Stimulated activated CD8-positive, alpha-beta memory T cell treated with anti-CD3 and anti-CD28 coated beads, Interleukin-4, amount 100 ng/mL, for 1 hour (primary cell): ENCODE measurements at places on chromosomes 6 and 20.

- DNase-seq, result no peak
These were observed 12.6 kb upstream of the CARMIL1 start for GRCh38 chr6:25266456-25267100.

GRCh38 chr6:15763837-15764236, 101.0 kb upstream of the DTNBP1 start:
- DNase-seq, result no peak

GRCh38 chr6:92582211-92582610, 837.1 kb downstream of the EPHA7 start:
- DNase-seq, result no peak

DNA sequence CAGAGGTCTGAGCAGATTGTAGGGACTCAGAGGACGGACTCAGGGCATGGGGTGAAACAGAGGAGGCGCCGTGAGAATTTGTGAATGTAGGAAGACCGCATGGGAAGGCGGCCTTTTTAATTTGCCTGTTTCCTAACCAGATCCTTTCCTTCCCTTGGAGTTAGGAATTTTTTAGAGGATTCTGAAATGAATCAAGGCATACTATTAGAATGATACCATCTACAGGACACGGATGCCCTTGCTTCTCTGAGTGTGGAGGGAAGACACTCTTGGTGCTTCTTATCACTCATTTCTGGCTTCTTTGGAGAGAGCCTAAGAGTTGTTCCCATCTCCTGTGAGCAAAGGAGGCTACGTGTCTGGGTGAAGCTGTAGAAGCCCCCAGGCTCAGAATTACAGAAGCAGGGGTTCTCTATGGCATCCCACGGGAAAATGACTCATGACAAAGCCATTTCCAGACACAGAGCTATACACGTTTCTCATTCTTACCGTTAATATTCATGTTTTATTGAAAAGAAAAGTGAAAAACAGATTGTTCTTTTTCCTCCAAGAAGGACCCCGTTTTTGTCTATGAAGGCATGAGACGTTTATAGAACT, 148.5 kb downstream of the EDN3 start:
- DNase-seq, result no peak

- no peak for DNase-seq
These were observed 38.5 kb upstream of the VSX1 start for GRCh38 chr20:25120457-25120856.

DNA sequence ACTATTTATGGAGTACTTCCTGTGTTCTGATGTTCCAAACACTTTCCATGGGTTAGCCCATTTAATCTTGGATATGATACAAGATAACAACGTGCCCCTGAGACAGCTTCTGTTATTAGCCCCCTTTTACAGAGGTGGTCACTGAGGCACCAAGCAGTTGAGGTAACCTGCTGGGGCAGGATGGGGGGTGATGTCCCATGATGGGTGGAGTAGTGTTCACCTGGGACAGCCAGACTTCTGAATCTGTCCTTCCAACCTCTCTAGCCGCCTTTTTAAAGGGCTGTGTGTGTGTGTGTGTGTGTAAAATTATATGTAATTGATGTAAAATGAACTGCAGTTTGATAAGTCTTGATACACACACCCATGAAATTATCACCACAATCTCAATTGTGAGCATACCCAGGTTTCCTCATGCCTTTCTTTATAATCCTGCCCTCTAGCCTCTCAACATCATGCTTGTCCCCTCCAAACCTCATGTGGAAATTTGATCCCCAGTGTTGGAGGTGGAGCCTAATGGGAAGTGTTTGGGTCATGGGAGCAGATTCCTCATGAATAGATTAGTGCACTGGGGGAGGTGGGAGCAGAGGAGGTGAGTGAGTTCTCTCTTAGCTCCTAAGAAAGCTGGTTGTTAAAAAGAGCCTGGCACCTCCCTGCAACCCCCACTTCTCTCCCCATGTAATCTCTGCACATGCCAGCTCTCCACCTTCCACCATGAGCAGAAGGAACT, 39.2 kb downstream of the PLAGL2 start:
- DNase-seq, result no peak

DNA sequence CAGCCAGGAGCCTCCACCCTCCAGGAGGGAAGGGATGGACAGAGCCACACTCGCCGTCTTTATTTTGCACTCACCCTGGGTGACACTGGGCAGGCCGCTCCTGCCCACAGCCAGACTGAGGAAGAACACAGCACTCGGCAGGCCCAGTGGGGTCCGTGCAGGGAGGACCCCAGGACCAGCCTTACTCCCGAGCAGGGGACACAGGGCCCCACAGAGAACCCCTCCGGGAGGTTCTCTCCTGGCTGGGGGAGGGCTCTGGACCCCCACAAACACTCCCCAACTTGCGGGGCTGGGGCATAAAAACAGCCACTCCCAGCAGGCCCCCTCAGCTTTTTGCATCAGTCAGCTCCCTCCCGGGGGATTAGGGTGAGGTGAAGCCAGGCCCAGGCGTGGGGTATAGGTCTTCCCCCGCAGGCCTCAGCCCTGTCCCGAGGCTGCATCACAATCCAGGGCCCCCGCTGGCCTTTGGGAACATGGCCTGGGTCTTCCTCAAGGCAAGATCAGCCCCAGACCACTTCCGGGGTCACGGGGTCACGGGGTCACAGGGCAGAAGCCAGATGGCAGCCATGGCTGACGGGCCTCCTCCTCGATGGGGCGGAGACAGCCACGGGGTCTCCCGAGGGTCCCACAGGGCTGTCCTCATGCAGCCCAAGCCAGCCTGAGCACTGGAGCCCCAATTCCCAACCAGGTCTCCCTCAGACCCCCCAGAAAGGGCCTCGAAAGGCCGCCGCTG, 3.2 kb downstream of the TNFRSF6B start:
- DNase-seq, result no peak

- DNase-seq, result no peak
These were observed 28.2 kb upstream of the STX16 start for GRCh38 chr20:58622671-58623578.

DNA sequence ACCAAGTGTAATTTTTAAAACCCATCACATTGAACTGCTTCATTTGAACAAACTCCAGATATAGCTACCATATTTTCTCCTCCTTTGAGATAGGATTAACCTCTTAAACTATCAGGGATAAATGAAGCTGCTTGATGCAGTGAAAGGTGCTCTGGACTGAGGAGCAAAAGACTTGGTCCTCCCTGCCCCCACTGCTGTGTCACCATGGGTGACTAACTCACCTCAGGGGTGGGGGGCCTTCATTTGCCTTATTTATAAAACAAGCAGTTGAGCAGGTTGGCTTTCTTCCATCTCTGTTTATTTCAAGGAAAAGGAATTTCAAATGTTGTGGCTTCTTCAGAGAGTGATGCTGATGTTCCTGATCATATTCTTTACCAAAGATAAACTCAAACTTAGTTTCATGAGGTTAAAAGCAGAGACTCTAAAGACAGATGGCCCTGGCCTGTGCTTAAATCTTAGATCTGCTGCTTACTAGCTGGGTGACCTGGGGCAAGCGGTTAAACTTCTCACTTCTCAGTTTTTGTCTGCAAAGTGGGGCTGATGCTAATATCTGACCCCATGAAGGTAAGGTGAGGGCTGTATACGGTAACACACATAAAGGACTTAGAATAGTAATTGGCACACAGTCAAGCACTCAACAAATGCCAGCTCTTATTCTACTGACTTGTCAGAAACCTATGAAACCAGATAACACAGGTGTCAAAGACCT, 50.5 kb downstream of the FHL5 start:
- no peak for DNase-seq

DNA sequence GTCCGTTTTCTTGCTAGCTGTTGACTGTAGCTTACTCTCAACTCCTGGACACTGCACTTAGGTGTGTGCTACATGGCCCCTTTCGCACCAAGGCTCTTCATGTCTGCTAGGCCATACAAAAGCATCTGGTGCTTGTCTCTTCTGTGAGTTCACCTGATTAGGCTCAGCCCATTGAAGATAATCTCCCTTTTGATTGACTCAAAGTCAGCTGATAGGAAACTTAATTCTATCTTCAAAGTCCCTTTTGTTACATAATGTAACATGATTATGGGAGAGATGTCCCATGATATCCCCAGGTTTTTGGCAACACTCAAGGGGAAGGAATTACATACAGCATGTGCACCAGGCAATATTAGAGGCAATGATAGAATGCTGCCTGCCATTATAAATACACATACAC, 263.0 kb upstream of the JAG1 start:
- DNase-seq, result no peak

- no peak for DNase-seq
These were observed 123.0 kb downstream of the DOK5 start for GRCh38 chr20:54598352-54598751.

- DNase-seq, result no peak
These were observed 45.9 kb downstream of the BMP7 start for GRCh38 chr20:57220337-57221145.

DNA sequence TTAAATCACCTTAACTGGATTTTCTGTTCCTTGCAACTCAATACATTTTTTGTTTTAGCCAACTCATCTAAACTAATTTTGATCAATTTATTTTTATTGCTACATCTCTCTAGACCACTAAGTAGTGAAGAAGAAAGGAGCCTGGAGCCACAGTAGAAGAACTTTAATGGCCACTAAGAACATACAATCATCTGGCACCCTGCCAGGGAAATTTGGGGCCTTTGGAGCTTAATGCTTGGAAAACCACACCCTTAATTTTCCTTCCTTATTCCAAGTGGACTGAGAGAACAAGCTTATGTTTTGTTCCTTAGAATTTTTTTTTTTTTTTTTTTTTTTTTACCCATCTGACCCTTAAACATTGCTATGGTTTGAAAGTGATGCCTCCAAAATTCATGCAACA, 12.0 kb upstream of the GMDS start:
- DNase-seq, result no peak

- no peak for DNase-seq
These were observed 66.8 kb downstream of the LMBRD1 start for GRCh38 chr6:69729870-69730449.

DNA sequence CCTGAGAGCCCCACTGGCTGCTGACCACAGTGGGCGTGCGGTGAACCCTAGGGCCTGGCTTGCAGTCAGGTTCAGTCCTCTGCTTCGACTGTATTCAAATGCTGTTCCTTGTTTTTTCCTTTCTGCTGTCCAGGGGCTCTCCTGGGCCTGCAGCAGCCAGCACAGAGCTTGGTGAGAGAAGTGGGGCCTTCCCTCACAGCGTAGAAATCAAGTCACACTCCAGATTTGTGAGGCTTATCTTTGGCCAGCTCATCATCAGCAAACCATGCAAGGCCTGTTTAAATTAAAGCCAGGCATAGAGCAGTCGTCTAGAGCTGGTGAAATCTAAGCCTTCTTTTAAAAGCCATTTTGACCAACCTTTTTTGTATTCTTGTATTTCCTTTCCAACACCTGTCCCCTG, 8.4 kb downstream of the FAM120B start:
- no peak for DNase-seq

- no peak for DNase-seq
These were observed 789.6 kb upstream of the EYS start for GRCh38 chr6:66496659-66497058.

DNA sequence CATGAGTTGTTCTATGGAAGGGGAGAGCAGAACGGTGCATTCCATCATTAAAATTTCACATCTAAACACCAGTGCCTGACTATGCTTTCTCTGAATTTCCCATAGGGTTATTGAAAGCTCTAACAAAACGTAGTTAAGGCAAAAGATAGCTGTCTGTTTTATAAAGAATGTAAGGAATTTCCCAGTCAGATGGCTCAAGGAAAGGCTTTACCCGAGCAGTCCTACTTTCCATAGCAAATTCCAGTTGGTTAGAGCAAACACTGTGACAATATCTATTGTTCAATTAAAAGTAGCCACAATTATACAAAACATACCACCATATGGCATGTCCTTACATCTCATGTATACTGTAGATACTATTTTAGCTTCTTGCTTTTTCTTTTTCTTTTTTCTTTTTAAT, 1059.5 kb upstream of the FLRT3 start:
- DNase-seq, result no peak

DNA sequence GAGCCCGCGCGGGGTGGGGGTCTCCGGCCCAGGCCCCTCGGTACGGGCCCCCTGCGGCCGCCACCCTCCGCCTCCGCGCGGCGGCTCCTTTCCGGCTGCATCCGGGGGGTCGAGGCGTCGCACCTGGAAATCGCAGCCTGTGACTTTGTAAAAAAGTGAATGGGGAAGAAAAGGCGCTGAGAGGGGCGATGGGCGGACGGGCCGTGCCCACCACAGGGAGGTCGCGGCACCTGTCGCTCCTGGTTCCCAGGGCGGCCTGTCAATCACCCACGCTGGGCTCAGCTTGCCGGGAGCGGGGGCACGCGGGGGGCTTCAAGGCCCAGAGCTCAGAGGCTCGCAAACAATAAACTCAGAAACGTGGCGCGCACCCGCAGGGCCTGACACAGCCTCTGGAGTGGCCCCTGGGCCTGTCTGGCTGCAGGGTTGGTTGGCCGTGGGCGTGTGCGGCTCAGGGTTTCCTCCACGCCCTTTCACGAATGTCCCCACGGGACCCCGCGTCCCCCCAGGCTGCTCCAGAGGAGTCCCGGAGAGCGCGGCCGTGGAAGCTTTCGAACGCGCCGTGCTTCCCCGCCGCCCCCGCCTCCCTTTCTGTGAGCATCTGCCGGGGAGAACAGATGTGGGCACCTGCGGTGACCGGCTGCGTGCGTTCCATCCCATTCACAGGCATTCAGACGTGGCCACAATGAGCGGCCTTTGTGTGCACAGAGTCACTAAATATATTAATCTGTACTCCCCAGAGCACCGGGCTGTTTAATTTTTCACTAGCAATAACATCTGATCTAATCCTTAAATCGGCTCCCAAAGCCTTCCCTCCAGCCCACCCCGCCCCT, 6.1 kb upstream of the DLL1 start:
- DNase-seq, result no peak

- DNase-seq, result no peak
These were observed 103.1 kb upstream of the SMLR1 start for GRCh38 chr6:130724089-130724488.
